ENCODE measurements at places on chromosomes 16 and 17.

DNA sequence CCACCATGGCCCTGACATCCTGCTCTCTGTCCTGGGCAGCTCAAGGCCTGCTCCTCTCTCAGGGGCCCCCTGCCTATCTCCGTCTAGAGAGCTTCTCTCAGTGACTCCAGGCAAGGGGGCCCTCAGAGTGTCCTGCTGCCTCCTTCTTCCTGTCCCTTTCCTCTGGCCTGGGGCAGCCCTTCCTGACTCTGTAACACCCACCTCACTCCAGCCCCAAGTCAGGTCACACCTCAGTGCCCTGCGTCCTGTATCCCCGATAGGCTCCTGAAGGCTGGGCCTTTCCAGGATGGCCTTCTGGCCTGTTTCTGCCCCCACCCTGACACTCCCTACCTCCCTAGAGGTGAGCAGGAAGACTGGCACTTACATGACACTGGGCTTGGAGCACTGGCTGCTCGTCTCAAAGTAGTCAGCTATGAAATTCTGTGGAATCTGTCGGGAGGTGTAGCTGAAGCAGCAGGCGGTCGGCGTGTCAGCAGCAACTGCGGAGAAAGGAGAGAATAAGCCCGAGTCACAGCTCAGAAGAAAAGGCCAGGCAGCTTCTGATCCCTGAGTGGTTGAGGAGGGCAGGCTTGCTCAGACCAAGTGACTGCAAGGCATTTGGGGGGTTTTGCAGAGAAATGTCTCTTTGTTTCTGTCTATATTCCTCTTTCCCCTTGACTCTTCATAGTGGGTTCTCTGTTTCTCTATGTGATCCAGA is 976 bp downstream of the CCL3L1 start:
- no peak for DNase-seq

GRCh38 chr16:31085873-31086628 is 2.7 kb downstream of the PRSS53 start:
- no peak for DNase-seq

GRCh38 chr17:5719976-5720375 is 135.7 kb upstream of the NLRP1 start:
- DNase-seq, result no peak

GRCh38 chr16:49348408-49349176 is 25.0 kb upstream of the C16orf78 start:
- DNase-seq, result no peak

GRCh38 chr17:30321314-30321713 is 12.5 kb downstream of the TMIGD1 start:
- no peak for DNase-seq

DNA sequence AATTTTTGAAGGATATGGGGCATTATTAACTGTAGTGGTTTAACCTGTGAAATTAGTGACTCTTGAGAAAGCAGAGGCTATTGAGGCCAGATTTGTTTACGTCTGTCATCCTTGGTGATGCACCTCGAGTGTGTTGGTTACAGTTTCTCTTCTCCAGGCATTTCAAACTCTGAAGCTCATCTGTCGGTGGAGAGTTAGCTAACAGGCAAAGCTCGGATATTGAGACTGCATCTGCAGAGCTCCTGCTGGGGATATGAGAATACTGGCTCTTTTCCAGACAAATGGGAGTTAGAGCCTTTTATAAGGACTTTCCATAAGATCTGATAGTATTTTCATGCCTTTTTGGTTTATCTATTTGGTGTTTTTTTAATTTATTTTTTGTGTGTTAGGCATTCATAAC is 6.7 kb downstream of the CLEC16A start:
- DNase-seq, result no peak

GRCh38 chr16:35574454-35575431 is 2115.3 kb downstream of the TP53TG3F start:
- DNase-seq, result no peak

GRCh38 chr16:86020971-86021370 is 122.0 kb downstream of the IRF8 start:
- no peak for DNase-seq

Measured in GM04503 (cell line).